PC-3 (cell line): ENCODE measurements at places on chromosomes 1 and 21.
A peak's percentile ranks its signal among the peaks of the same experiment; 100 is the strongest.

- H3K27ac ChIP-seq = no peak overlapping the region
- no peak overlapping the region for H3K4me3 ChIP-seq
- H3K36me3 ChIP-seq = no peaks in the 10 kb centered on the region
- H3K27me3 ChIP-seq = no peaks in the 10 kb centered on the region
Measured at GRCh38 chr1:53592521-53592982, 133.4 kb downstream of the DMRTB1 start.

DNA sequence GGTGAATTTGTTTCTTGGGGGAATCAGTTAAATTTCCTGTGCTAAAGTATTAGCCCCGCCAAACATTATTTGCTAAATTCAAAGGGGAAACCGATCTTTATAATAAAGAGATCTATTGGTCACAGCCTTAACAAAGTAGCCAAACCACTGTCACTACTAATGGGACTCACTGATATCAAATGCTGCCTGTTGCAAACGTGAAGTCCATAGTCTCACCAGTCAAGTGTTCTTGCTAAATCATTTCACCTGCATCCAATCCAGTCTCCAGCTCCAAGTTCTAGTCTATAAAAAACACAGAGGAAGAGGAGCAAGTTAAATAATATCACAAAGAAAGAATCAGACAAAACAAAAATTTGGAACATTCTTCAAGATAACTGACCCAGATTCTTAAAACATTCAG lies 30.1 kb downstream of the SH3BGR start:
- no peak overlapping the region for H3K27ac ChIP-seq
- H3K36me3 ChIP-seq = no peaks in the 10 kb centered on the region
- peaks cover 9% of the 10 kb centered on the region; the same call in 1 of the 2 replicates for H3K4me1 ChIP-seq
- DNase-seq = no peak

DNA sequence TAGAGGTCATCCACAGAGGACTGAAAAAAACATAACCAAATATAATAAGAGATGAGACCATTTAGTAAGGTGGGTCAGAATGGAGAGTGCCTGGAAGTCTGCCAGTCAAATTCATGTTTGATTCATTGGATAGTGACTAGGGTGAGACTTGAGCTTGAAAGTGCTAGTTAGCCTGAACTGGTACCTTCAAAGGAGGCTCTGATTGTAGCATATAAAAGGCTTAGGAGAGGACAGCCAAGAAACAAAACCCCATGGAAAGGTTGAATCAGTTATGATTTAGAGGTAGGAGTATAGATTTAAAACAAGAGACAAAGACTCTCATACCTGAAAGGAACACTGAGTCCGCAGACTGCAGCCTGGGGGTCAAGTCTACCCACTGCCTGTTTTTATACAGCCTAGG lies 44.4 kb upstream of the LRRC8C start:
- H3K27me3 ChIP-seq = no peaks in the 10 kb centered on the region
- no peak for DNase-seq
- peaks cover 17% of the 10 kb centered on the region; the same call in 1 of the 2 replicates for H3K36me3 ChIP-seq
- no peak overlapping the region for H3K27ac ChIP-seq
- no peak overlapping the region for H3K4me3 ChIP-seq

GRCh38 chr1:208510192-208510952 lies 266.2 kb upstream of the PLXNA2 start:
- H3K4me3 ChIP-seq = no peak overlapping the region
- H3K36me3 ChIP-seq = no peaks in the 10 kb centered on the region
- H3K27me3 ChIP-seq = no peaks in the 10 kb centered on the region
- peak overlapping the region; percentile 25 for H3K27ac ChIP-seq
- peak; percentile 97 for DNase-seq

DNA sequence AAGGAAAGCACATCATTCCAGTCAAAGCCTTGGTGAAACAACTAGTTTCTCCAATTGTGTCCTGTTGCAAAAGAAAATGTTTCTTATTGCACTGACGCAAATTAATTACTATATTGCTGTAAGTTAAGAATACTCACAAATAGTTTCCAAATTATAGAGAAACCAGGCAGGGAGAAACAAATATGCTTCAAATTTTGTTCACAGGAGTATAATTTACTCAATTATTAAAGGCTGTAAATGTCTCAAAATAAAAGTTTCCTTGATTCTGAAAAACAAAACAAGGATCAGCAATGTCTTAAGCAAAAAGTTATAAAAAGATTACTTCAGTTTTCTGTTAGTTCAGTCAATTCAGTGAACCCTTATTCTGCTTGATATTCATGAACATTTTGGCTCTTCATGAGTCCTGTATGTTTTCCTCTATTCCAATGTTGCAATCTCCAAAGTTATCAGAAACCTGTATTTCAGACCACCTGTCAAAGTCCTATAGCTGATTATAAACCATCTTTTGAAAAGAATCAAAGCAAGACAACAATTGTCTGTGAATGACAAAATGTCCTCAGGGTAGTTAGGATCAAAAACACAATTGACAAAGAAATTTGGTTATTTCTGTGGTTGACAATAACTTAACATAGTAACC lies 11.7 kb upstream of the SYPL2 start:
- no peaks in the 10 kb centered on the region for H3K36me3 ChIP-seq
- no peaks in the 10 kb centered on the region for H3K4me1 ChIP-seq
- DNase-seq = no peak
- H3K27ac ChIP-seq = no peak overlapping the region

- H3K27me3 ChIP-seq = no peaks in the 10 kb centered on the region
- H3K27ac ChIP-seq = no peak overlapping the region
- no peak for DNase-seq
Measured at GRCh38 chr1:55362558-55362957, 147.4 kb upstream of the USP24 start.

DNA sequence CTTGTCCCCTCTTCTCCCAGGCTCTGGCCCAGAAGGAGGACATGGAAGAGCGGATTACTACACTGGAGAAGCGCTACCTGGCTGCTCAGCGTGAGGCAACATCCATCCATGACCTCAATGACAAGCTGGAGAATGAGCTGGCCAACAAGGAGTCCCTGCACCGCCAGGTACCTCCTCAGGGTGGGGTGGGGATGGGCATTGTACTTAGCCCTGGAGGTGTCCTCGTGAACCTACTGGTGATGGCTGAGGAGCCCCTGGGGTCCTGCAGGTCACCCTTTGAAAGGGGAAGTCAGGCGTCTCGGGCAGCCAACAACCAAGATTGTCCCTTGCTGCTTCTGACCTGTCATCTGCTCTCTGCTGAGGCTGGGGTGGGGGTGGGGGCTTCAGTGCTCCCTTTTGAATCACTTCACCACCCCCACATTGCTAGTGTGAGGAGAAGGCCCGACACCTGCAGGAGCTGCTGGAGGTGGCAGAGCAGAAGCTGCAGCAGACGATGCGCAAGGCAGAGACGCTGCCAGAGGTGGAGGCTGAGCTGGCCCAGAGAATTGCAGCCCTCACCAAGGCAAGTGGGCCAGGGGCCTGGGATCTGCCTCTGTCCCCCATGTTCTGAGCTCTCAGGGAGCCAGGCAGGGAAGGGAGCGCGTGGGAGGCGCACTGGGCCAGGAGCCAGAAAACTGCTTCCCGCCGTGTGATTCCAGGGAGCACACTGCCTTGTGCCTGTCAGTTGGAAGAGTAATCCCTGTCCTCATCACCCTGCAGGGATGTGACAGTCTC lies 19.7 kb downstream of the PPFIA4 start:
- no peak overlapping the region for H3K4me3 ChIP-seq
- peaks cover 7% of the 10 kb centered on the region; the same call in 1 of the 2 replicates for H3K4me1 ChIP-seq
- no peak for DNase-seq

GRCh38 chr21:45923146-45923545 lies 58.4 kb upstream of the COL6A1 start:
- no peak overlapping the region for H3K27ac ChIP-seq
- peak; percentile 81 for DNase-seq
- H3K4me1 ChIP-seq = no peaks in the 10 kb centered on the region
- H3K4me3 ChIP-seq = no peak overlapping the region
- no peaks in the 10 kb centered on the region for H3K36me3 ChIP-seq

DNA sequence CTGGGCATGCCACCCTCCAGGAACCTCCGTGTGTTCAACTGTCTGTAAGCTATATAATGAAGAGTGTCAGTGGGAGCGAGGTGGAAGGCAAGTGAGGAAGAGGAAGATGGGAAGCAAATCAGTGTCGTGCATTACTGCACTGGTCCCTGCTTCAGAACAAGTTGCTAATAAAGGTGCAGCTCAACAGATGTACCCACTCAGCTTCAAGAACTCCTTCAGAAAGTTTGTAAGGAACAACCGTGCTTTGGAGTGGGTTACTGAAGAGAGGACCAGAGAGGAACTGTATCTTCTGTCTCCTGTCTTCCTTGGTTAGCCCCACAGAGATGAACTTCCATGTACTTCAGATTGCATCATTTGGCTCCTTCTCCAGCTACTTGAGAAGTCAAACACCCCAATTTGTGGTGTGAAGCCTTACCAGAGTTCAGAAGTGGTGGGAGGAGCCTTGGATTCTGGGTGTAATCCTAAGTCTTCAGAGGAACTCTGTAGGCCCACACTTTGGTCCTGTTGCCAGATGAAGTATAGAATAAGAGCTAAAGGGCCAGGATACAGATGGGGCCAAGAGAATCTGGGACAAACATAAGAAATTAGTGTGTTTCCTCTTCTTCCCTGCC lies 290.5 kb upstream of the PROX1 start:
- no peak for DNase-seq
- H3K27me3 ChIP-seq = peaks cover 40% of the 10 kb centered on the region
- H3K27ac ChIP-seq = no peak overlapping the region
- no peaks in the 10 kb centered on the region for H3K4me1 ChIP-seq
